ENCODE measurements at places on chromosomes 13 and 19.

DNA sequence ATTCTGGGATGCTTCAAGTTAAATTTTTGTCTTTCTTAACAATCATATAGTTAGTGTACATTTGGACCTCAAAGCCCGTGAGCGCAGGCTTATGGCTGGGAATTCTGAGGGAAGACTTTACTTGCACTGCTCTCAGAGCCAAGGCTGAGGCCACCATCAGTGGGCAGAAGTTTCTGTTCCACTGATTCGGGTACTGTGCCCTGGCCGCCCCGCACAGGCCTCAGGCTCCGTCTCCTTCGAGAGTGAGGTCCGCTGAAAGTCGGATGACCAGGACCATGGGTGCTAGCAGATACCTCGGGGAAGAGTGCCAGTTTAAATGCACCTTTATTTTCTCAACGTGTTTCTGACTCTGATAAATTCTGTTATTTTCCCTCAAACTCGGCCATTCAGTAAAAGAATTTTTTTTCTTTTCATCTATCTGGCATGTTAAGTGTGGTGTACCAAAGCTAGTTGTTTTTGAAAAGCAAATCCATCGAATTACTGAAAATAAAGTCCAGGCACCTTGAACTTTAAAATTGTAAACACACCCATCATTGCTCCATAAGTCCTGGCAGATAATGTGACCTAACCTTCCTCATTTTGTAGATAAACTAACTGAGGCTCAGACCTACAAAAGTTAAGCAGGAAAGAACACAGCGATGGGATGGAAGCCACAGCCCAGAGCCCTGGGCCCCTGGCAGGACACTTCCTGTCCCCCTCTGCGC lies 126.7 kb downstream of the SOX1 start:
- no peak for DNase-seq

- DNase-seq = no peak
These were observed 5.2 kb upstream of the MRPS31 start for GRCh38 chr13:40776232-40776631.

GRCh38 chr19:47694466-47695273 lies 18.6 kb upstream of the EHD2 start:
- no peak for DNase-seq

DNA sequence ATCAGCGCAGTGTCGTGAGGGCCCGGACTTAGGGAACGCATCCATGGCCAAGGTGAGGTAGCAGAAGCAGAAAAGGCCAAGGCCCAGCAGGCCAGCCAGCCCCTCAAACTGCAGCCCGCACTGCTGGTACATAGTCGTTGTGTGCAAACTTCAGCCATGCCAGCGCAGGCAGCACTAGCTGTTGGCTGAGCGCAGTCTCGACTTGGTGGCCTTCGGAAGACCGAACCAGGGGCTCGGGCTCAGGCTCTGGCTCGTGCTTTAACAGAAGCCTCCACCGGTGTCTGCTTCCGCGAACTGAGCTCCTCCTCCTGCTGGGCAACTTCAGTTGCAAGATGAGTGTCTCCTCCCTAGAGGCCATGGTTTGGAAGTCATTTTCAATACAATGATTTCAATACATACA lies 157.5 kb downstream of the DNAJC15 start:
- no peak for DNase-seq

GRCh38 chr13:75256922-75257321 lies 225.0 kb downstream of the TBC1D4 start:
- DNase-seq = peak; percentile 38

- DNase-seq = no peak
These were observed at the start of gene DCLK1 for GRCh38 chr13:36131222-36131930. DCLK1 (minus strand) TSS chr13:36131382.

DNA sequence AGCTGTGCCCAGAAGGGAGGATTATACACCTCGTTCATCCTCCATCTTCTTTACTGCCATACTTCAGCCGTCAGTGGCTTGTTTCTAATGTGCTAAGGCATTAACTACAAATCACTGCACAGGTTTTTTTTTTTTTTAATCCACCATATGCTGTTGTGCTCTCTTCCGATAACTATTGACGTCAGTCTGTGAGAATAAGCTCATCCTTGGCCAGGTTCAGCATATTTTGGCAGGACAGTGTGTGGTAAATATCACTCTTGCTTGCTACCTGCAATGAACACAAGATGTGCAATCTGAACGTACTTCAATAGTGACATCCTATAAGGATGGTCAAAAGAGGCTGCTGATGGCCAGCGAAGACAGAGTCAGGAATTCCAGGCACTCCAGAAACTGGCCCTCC lies 2030.7 kb upstream of the PCDH20 start:
- no peak for DNase-seq

DNA sequence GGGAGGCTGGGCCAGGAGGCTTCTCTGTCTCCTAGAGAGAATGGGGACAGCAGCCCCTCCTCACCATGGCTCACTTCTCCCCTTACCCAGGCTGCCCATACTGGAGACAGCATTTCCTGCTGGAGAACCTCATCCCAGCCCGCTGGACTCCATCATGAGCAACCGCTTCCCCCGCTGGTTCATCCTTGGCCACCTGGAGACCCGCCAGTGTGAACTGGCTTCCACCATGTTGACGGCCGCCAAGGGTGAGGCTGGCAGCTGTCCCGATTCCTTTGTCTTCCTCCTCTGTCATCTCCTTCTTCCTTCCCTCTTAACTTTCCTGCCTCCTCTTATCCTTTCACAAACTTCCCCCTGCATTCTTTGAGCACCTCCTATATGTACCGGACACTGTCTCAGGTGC lies 28.0 kb downstream of the ZSWIM4 start:
- DNase-seq = no peak

DNA sequence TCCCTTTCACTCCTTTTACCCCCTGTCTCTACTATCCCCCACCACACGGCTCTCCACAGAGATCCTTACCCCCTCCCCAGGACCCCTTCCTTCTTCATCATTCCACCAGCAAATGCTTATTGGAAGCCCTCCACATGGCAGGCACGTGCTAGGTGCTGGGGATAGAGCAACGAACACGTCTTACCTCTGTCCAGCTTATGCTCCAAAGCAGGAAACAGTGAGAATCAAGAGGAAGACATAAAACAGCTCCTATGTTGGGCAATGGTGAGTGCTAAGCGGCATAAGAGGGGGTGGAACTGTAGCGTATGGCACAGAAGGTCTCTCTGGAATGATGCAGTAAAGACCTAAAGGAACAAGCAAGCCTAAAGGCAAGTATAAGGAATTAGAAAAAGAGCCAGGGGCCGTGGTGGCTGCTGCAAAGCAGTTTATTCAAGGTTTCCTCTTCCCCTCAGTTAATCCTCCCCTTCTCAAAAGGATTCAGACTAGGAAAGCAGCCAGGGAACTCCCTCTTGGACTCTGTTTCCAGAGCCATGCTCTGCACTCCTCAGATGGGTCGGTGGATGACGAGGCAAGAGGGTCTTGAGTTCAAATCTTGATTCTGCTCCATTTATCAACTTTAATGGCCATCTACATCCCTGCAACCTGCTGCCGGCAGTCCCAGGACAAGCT lies 289.4 kb downstream of the FOXO1 start:
- no peak for DNase-seq

GRCh38 chr19:45041125-45041524 lies 2.3 kb downstream of the CLASRP start:
- DNase-seq = no peak

GRCh38 chr13:111950697-111951096 lies 116.3 kb upstream of the SOX1 start:
- no peak for DNase-seq

DNA sequence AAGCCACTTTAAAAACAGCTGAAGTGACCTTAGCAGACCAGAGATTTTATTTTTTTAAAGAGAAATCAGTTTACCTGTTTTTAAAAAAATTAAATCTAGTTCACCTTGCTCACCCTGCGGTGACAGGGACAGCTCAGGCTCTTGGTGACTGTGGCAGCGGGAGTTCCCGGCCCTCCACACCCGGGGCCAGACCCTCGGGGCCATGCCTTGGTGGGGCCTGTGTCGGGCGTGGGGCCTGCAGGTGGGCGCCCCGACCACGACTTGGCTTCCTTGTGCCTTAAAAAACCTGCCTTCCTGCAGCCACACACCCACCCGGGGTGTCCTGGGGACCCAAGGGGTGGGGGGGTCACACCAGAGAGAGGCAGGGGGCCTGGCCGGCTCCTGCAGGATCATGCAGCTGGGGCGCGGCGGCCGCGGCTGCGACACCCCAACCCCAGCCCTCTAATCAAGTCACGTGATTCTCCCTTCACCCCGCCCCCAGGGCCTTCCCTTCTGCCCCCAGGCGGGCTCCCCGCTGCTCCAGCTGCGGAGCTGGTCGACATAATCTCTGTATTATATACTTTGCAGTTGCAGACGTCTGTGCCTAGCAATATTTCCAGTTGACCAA lies 10.8 kb downstream of the PLPPR3 start:
- DNase-seq = no peak

- DNase-seq = no peak
These were observed 5.4 kb upstream of the ARGLU1 start for GRCh38 chr13:106573284-106573846.

GRCh38 chr13:30108216-30108912 lies 199.0 kb downstream of the KATNAL1 start:
- no peak for DNase-seq

DNA sequence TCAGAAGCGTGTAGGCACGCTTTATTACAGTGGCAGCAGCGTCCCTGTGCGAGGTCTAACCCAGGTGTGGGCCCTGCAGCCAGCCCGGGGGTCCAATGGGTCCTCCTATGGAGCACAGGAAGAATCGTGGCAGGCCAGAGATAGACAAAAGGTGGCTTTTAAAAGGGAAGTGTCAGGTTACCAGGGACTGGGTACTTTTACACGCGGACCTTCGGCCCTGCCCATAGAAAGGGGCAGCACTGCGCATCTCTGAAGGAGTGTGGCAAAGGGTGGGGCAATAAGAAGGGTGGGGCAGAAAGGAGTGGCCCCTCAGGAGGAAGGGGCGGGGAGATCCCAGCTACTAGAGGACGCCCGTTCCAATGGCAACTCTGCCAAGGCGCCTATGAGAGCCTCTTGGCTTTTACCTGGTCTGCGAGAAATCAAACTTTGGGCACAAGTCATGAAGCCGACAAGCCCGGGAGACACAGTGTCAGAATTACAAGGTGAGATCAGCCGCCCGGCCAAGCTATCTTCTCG lies 1419.8 kb downstream of the UQCRFS1 start:
- DNase-seq = peak; percentile 94

- DNase-seq = no peak
These were observed 21.2 kb downstream of the PPP5C start for GRCh38 chr19:46368116-46368515.

DNA sequence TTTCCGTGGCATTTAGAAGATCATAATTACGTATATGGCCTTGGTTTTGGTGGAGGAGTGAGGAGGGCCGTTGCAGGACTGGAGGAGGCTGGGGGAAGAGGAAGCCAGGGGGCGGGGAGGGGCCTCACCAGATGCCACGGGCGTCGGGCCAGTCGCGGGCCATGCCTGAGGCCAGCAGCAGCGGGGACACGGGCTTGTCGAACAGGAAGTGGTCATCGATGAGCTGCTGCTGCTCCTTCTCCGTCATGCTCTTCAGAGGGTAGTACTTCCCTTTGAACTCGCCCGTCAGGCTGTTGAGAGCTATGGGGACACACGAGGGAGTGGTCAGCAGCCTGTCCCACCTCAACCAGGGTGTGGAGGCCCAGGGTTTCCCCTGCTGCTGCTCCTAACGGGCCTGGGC lies 11.1 kb downstream of the CKM start:
- DNase-seq = no peak

GRCh38 chr13:36750046-36750445 lies 69.0 kb upstream of the RFXAP start:
- no peak for DNase-seq

DNA sequence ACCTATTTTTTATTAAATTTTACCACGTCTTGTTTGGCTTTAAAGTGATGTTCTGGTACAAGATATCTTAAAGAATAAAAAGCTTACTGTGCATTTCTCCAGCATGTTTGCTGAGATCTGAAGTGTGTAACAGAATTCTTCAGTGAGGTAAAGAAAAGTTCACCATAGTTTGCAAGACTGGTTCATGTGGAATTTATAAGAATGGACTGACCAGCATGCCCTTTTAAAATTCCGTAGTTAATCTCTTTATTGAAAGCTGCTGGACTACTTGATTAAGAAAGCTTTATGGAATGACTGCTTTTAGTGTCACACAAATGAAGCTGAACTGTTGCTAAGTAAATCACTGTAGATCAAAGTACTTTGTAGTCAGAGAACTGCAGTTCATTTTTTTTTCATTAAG lies 119.2 kb downstream of the GPC6 start:
- DNase-seq = no peak

DNA sequence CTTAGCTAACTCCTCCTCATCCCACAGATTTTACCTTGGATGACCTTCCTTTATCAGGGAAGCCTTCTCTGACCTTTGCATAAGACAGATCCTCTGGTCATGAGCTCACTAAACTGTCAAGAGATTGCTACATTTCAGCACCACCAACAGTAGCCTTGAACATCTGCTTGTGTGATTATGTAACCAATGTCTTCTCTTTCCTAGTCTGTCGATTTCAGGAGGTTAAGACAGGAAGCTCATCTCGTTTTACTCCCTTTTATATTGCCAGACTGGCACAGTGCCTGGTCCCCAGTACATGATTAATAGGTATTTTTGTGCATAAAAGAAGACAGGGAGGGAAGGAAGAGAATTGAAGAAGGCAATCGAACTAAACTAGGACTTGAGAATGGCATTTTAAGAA lies 1697.7 kb downstream of the EFNB2 start:
- DNase-seq = no peak

Data from RPMI8226 (cell line).